Activated B cell treated with CpG ODN at 0.5 μM for 24 hours (primary cell): ENCODE measurements at places on chromosomes 2 and 18.

GRCh38 chr2:110777531-110778311 lies 45.3 kb downstream of the ACOXL start:
- no peak for DNase-seq

GRCh38 chr2:17615147-17615546 lies 74.7 kb downstream of the VSNL1 start:
- DNase-seq = no peak

DNA sequence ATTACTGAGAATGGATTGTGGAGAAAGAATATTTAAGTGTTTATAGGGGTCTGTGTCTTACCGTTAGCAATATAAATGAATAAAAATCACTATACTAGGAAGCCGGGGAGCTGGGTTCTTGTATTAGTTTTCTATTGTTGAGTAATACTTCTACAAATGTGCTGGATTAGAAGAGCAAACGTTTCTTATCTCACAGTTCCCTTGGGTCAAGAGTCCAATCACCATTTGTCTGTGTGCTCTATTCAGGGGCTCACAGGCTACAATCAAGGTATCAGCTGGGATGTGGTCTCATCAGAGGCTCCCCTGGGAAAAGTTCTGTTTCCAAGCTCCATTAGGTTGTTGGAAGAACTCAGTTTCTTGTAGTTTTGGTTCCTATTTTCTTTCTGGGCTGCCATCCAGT lies 790.9 kb downstream of the CNTNAP5 start:
- no peak for DNase-seq

DNA sequence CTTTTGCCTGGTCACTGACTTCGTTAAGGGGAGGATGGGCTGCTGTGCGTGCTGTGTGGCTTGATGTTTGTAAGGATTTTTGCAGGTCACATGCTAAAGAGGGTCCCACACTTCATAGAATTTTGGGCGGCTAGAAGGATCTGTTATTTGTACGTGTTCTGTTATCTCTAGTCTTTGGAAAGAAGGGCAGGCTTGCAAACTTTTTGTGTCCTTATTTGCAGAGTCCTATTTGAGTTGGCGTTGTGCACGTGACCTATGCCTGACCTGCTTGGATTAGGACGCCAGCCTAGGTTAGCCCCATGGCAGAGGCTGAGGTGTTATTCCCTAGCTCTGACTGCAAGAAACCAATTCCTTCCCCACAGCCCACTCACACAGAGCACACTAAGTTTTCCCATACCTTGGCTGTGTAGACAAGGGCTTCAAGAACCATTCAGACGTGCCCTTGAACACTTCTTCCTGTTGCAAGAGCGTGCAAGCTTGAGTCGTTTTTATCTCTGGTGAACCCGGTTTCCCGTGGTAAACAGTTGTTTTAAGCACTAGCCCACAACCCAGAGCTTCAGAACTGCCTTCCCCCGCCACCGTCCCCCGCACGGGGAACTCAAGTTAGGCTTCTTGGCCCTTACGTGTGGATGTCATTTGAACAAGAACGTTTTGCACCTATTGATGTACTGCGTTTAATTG lies 94.6 kb downstream of the LDLRAD4 start:
- DNase-seq = no peak

- no peak for DNase-seq
Measured at GRCh38 chr2:105404736-105405135, 5.9 kb upstream of the FHL2 start.

DNA sequence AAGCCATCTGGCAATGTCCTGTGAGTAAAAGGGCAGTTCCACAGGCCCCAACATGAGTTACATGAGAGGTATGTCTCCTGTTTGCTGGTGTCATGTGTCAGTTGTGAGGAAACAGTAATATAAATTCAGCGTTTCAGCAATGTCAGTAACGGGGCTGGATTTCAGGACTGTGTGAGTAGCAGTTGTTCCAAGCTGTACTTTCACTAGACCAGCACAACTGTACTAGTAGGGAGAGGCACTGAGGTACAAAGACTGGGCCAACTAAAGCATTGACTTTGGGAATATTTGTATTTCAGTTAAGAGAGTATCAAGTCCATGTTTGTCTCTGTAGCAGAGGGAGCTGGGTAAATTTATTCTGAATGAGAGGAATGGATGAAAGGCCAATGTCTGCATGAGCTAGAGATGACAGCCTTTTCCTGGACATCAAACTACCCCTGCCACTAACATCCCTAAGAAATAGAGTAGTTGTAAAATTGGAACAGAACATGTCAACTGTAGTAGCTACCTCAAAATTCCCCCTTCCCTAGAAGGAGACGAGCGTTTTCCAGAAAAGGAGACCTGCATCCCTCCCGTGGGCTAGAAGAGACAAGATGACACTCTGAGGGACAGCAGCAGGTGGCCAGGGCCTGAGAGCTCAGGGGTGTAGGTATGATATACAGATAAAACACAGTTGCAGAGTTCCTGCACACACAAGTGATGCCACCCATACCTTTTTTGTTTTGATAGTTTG lies 24.4 kb downstream of the EIF4E2 start:
- no peak for DNase-seq

- DNase-seq = no peak
Measured at GRCh38 chr2:9002313-9002636, 1.2 kb downstream of the MBOAT2 start.
